Activated naive CD4-positive, alpha-beta T cell treated with anti-CD3 and anti-CD28 coated beads, Interleukin-2, amount 50 U/mL, for 72 hours (primary cell): ENCODE measurements at places on chromosomes 16 and 17.

GRCh38 chr17:58529275-58529674 is 14.8 kb upstream of the MTMR4 start:
- no peak for DNase-seq

- no peak for DNase-seq
These were observed 374.7 kb upstream of the ERCC4 start for GRCh38 chr16:13545271-13545670.

DNA sequence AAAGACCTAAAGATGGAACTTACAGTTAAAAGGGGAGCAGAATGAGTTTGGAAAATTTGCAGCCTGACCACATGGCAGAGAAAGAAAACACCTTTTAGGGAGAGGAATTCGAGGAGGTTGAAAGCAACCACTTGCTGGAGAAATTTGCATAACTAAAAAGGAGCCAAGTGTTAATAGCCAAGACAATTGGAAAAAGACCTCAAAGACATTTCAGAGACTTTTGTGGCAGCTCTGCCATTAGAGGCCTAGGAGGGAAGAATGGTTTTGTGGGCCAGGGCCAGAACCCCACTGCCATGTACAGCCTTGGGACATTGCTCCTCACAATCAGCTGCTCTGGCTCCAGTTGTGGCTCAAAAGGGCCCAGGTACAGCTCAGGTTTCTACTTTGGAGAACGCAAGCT is 338.5 kb downstream of the UTP18 start:
- no peak for DNase-seq

DNA sequence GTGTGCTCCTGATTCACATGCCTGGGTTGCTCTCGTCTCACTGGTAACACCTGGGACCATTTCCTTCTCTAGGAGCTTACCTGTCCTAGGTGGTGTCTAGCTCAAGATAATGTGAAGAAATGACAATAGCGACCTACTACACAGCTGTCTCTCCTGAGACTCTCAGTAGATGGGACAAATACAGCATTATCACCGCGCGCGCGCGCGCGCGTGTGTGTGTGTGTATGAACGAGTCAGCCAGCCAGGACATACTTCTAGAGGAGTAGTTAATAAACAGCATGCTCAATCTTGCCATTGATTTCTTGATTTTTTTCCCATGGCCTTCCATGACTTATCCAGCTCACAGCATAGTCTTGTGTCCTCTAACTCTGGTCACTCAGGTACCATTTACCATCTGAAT is 268.6 kb downstream of the PHKB start:
- DNase-seq = no peak

- no peak for DNase-seq
These were observed 43.8 kb downstream of the SHISA6 start for GRCh38 chr17:11284811-11285210.

DNA sequence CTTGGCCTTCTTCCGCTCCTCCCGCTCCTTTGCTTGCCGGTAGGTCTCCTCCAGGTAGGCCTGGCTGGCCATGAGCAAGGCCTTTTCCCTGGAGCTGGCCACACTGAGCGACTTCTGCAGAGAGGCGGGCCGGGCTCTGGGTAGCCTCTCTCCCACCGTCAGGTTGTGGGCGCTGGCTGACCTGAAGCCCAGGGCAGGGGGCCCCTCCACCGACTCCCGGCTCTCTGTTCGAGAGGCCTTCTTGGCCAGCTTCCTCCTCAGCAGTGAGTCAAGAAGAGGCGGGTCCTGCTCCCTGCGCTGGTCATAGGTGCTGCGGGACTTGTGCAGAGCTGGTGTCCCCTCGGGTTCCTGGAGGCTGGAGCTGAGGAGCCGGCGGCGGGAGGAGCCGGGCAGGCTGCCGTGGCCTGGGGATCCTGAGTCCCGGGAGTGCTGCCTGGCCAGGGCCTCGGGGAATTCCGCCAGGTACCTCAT is 12.8 kb downstream of the GPR179 start:
- no peak for DNase-seq
